HFF-Myc (cell line): ENCODE measurements at places on chromosomes 11 and 22.
A peak's percentile ranks its signal among the peaks of the same experiment; 100 is the strongest.

DNA sequence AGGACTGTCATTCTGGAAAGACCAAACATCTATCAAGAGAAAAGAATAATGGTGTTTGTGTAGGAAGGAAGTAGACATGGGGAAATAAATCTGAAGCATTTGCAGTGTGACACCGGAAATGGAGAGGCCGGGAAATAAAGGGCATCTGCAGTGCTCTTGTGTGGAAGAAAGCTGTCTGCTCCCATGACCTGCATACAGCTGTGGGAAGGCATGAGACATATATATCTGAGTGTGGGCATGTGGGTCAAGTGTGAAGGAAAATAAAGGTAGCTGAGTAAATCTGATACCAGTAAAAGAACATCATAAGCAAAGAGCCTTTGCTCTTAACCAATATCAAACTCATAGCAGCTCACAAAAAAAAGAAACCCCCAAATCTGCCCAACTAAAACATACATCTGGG is 72.1 kb upstream of the OR5AK2 start:
- DNase-seq, result no peak

- DNase-seq, result no peak
Observed at GRCh38 chr11:77201370-77201769, 73.3 kb downstream of the MYO7A start.

DNA sequence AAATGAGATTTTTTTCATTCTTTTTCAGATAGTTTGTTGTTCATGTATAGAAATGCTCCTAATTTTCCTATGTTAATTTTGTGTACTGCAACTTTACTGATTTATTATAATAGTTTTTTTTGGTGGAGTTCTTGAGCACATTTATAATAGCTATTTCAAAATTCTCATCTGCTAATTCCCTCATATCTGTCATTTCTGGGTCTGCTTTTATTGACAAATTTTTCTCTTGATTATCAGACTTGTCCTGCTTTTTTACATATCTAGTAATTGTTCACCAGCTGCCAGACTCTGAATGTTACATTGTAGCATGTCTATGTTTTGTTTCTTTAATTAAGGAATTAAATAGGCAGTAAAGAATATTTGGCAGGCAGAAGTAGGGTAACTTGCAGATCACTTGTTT is 60.9 kb upstream of the PARVA start:
- no peak for DNase-seq

DNA sequence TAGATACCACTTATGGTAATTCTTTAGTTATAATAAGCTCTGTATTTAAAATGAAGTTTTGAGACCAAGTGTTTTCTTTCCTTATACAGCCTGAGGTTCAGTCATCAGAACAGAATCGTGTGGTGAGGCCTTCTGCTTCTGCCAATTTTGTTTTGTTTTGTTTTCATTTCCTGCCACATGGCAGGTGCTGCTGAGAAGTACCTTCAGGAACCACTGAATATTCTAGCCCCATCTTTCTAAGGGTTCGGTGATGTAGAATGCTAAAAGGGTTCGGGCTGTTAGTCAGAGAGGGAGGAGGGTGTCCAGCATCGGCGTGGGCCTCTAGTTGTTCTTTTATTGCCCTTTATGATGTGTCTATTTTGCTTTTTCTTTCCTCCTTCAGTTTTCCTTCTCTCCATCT is 25.8 kb downstream of the TNRC6B start:
- no peak for DNase-seq

GRCh38 chr11:67242548-67242947 is 23.7 kb upstream of the GRK2 start:
- DNase-seq, result no peak

DNA sequence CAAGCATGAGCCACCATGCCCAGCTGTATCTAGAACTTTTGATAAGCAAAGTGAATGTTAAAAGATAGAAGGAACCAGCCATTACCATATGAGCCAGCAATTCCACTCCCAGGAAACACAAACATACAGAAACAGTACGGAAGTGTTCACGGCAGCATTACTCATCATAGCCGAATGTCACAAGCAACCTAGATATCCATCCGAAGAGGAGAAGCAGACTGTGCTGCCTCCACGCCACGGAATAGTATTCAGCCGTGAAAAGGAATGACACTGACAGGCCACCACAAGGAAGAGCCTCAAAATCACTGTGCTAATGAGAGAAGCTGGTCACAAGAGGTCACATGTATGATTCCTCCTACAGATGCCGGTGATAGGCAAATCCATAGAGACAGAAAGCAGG is 17.6 kb upstream of the MGAT3 start:
- DNase-seq, result peak; percentile 14

- no peak for DNase-seq
Observed at GRCh38 chr11:62713343-62713742, 5.9 kb downstream of the GNG3 start.

- no peak for DNase-seq
Observed at GRCh38 chr11:66784575-66784974, 55.6 kb upstream of the SPTBN2 start.

DNA sequence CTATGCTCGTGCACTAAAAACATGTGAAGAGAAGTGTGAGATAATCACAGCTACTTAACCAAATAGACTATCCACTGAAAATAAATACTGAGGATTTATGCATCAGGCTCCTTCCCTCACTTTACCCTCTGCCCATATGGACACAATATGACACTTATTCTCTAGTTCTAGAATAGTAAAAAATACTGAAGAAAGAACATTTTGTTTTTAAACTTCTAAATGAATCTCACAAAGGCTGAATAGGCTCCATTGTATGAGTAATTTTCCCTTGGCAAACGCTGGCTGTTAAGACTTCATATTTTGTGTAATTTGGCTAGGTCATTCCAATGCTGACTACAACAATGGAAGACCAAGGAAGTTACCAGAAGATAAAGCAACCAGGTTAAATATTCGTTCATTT is 9.9 kb downstream of the HPS5 start:
- no peak for DNase-seq

- DNase-seq, result no peak
Observed at GRCh38 chr11:62788991-62789390, 1.8 kb downstream of the TMEM179B start.

DNA sequence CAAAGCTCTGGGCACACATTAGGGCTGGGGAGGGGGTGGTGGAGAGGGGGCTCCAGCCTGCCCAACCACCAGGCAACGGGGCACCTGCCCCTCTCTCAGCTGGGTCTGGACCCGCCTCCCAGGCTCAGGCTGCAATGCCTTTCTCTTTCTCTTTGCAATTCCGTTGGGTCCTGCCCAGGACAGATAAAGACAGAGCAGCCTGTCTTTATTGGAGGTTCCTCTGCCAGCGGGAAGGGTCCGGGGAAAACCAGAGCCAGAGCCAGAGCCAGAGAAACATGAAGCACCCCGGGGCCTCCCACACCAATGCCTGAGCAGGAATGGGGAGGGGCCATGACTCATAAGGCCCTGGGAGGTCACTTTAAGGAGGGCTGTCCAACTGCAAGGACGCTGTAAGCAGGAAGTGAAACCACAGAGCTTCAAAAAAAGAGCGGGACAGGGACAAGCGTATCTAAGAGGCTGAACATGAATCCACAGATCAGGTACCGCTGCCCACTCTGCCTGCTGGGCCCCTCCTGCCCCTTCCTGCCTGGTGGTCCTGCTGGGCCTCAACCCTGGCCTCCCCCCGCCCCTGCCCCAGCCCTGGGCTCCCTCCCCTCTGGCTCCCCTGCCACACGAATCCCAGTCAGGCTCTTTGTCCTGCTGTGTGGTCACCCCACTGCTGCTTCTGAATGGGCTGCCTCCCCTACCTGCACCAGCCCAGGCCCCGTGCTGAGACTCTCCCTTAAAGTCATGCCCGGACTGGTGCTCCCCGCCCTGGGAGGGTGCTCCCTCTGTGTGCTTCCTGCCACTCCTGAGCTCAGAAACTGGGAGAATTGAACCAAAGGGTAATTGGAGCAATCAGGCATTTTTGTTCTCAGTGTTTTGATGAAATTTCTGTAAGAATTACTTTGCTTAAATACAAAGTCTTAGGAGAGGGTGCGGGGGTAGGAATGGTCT is at the start of gene APOBEC3B:
Gene APOBEC3B, plus strand, starts transcription at position 356 of the 936 bp plus-strand sequence. Its CDS starts 107 bp downstream, at position 463.
- DNase-seq, result peak; percentile 79

DNA sequence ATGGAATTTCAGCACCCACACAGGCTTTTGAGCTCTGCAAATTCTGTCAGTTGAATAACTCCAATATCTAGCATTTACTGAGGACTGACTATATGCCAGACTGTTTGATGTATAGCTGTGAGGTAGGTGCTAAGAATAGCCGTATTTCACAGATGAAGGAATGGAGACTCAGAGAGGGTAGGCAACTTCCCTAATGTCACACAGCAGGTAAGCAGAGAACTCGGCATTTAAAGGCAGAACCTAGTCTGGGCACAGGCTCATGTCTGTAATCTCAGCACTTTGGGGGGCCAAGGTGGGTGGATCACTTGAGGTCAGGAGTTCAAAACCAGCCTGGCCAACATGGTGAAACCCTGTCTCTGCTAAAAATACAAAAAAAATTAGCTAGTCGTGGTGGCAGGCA is 184.1 kb downstream of the BCR start:
- DNase-seq, result no peak

GRCh38 chr22:33717694-33718396 is 202.4 kb downstream of the LARGE1 start:
- DNase-seq, result no peak

DNA sequence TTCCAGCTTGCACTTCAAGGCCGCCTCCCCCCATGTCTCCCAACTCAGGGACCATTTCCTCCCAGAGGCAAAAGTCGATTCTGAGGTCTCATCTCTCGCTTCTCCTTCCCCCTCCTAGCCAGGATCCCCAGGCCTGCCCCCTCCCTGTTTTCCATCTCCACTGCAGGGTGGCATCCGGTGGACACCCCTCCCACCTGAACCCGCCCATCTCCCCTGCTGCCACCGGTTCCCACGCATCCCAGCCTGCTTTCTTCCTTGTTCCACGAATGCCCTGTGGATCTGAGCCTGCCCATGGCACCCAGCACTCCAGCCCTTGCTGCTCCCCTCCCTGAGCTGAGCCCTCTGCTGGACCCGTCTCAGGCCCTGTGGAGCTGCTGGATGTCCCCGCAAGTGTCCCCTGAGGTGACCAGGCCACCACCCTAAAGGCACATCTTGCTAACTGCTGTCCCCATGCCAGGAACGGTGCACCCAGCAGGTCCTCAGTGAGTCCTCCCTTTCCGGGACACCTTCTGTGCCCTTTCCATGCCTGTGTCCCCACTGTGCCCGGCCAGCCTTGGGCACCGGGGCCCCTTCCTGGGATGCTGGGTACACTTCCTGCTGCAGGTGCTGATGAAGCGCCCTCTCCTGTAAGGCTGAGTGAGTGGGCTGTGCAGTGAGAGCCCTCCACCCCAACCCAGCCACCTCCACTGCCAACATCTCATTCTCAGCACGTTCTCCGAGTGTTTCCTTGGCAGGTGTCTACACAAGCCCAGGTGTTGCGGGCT is 936 bp downstream of the IL17REL start:
- DNase-seq, result no peak

- no peak for DNase-seq
Observed at GRCh38 chr11:76589964-76590950, 80.3 kb downstream of the LRRC32 start.

DNA sequence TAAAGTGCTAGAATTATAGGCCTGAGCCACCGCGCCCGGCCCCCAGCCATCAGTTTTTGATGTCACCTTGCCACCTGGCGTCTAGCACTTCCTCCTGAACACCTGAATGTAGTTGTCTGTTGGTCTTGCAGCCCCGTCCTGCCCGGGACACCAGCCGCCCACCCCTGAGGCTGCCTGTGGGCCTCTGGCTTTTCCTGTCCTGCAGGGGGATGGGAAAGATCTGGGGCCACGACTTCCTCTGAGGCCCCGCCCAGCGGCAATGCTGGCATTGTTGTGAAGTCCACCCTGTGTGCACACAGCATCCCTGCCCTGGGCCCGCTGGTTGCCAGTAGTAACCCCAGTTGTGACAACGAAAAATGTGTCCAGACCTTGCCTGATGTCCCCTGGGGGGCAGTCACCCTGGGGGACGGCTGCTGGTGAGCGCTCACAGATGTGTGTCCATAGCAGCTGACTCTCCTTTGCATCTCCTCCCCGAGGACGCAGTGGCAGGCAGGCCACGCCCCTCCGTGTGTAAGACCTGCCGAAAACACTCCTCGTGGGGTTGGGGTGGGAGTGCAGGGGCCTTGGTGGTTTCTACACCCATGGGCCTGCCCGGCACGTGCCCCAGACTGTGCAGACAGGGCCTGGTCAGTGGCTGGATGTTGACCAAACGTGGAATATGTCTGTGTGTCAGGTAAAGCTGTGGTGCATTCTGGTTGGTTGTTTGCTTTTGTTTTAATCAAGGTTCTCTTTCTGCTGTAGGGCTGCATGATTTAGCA is 6.8 kb downstream of the SELENOO start:
- DNase-seq, result no peak

DNA sequence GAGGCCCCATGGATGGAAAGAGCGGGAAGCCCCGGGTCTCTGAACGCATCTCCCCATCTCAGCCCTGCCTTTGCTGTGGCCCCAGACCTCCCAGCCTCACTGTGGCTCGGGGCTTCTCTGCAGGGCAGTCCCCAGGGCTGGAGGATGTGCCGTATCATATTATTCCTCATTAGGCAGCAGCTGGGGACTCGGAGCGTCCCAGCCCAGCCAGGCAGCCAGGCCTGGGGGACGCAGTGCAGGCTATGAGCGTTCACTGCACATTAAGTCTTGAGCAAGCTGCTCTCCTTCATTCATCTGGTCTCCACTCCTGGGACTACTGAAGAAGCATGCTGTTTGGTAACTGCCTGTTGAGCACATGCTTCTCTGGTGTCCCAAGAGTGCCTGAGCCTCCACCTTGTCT is 226.8 kb upstream of the TBCEL start:
- DNase-seq, result no peak

DNA sequence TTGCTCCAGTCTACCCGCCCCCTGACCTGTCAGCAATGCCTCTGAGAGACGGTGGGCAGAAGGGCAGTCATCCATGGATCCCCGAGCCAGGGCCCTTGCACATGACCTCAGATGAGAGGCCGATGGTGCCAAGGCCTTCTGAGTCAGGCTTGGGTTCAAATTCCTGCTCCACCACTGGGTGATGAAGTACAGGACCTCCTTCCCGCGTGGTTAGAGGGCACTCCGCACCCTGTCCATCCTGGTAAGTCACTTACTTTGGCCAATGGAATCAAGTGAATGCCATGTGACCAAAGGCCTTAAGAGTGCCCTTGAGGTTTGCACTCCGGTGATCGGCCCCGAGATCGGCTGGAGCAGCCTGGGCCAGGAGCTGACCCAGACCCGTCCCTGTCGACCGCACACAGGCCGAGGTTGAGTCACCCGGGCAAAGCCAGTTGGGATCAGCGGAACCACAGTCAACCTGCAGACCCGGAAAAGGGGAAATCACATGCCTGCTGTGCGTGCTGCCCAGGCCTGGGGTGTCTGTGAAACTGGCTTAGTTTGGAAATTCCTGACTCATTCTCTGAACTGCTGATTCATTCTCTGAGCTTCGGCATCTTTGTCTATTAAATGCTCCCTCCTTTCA is 48.9 kb downstream of the RTL6 start:
- peak; percentile 55 for DNase-seq

- DNase-seq, result peak; percentile 15
Observed at GRCh38 chr11:94417386-94417987, 16.3 kb upstream of the GPR83 start.
